Upper lobe of left lung (tissue), 6 donors: ENCODE measurements at places on chromosomes 3 and 15.

GRCh38 chr3:112308151-112308911 lies 14.3 kb upstream of the SLC9C1 start:
- peaks cover 8% of the 10 kb centered on the region for H3K4me1 ChIP-seq
- H3K27ac ChIP-seq = no peak overlapping the region
- no peak overlapping the region for H3K4me3 ChIP-seq
- no peaks in the 10 kb centered on the region for H3K36me3 ChIP-seq
- peak; percentile 85 for DNase-seq

- H3K27me3 ChIP-seq = no peaks in the 10 kb centered on the region
- H3K4me1 ChIP-seq = no peaks in the 10 kb centered on the region
- H3K4me3 ChIP-seq = no peak overlapping the region
Measured at GRCh38 chr3:159158213-159158612, 356.4 kb downstream of the MFSD1 start.

DNA sequence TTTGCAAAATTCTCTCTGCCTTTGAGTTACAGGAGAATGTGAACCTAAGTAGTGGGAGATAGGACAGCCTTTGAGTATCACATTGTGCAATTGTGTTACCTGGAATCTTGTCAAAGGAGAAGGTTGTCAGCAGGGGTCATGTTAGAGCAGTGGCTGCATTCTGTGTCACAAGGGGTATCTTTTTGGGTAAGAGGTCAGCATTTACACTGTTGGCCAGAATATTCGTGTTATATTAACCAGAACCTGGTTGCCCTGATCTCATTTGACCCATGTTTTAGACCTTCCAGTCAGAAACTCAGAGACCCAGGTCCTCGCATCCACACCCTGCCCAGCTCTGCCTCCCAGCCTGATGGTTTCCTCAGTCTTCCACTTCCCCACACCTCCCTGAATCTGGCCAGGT lies 27.3 kb downstream of the HDC start:
- H3K36me3 ChIP-seq = no peaks in the 10 kb centered on the region
- H3K27ac ChIP-seq = no peak overlapping the region
- no peaks in the 10 kb centered on the region for H3K4me1 ChIP-seq
- no peaks in the 10 kb centered on the region for H3K27me3 ChIP-seq

GRCh38 chr3:120652281-120652680 lies 29.8 kb downstream of the HGD start:
- no peaks in the 10 kb centered on the region for H3K4me1 ChIP-seq
- H3K27ac ChIP-seq = no peak overlapping the region
- H3K27me3 ChIP-seq = no peaks in the 10 kb centered on the region
- H3K36me3 ChIP-seq = no peaks in the 10 kb centered on the region

DNA sequence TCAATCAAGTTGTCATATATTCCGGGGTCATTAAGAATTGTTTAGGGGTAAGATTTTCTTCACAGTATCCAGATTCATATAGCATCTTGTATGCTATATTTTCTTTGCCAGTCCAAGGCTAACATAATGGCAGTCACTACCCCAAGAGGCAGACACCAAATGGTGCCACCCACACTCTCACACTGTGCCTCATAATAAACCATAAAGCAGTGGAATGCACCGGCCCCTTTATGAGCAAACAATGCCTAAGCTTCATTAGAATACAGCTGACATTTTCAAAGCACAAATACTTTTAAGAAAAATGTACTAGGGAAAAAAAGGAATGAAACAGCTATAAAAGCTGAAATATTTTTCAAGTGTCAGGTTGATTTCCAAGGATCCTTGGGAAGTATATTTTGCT lies 121.6 kb downstream of the TFDP2 start:
- H3K27me3 ChIP-seq = no peaks in the 10 kb centered on the region
- H3K36me3 ChIP-seq = no peaks in the 10 kb centered on the region
- peaks cover 7% of the 10 kb centered on the region for H3K4me1 ChIP-seq
- DNase-seq = no peak
- H3K4me3 ChIP-seq = peak overlapping the region; percentile 4
- peak overlapping the region; percentile 31 for H3K27ac ChIP-seq

DNA sequence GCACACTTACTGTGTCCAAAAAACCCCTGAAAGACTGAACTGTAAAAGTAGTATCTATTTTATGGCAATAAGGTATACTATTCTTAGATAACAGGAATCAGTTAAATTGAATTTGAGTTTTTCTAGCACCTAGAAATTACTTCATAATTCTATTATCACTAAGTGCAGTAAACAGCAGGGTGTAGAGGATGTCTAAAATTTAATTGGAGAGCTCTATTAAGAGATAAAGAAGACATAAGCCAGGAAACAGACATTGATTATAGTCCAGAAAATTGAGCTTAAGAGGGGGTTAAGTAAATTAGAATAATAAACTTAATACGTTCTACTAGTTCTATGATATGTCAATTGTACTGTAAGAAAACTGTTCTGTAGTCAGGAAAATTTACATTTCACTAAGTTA lies 403.5 kb upstream of the CBLB start:
- no peak for DNase-seq
- no peak overlapping the region for H3K4me3 ChIP-seq
- no peaks in the 10 kb centered on the region for H3K27me3 ChIP-seq
- no peaks in the 10 kb centered on the region for H3K4me1 ChIP-seq
- no peak overlapping the region for H3K27ac ChIP-seq

DNA sequence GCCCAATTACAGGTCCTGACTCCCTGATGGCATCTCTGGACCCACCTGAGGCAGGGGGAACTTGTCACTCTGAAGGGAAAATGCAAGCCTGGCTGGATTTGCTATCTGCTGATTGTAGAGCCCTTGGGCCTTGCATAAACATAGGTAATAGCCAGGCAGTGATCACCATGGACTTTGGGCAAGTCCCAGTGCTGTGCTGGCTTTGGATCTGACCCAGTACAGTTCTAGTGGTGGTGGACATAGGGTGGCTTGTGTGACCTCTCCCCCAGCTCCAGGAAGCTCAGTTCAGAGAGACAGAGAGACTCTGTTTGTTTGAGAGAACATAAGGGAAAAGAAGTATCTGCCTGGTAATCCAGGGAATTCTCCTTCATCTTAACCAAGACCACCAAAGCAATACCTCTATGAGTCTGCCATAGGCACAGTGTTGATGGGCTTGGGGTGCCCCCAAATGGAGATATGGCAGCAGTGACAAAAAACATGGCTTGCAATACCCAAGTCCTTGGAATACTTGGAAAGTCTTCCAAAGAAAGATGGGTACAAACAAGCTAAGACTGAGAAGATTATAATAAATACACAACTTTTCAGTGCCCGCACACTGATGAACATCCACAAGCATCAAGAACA lies 348.5 kb downstream of the PYDC2 start:
- H3K27me3 ChIP-seq = no peaks in the 10 kb centered on the region
- no peaks in the 10 kb centered on the region for H3K4me1 ChIP-seq
- no peak overlapping the region for H3K27ac ChIP-seq
- no peak for DNase-seq
- H3K36me3 ChIP-seq = no peaks in the 10 kb centered on the region

GRCh38 chr3:177039490-177040274 lies 157.6 kb downstream of the TBL1XR1 start:
- no peaks in the 10 kb centered on the region for H3K27me3 ChIP-seq
- H3K27ac ChIP-seq = no peak overlapping the region
- peaks cover 19% of the 10 kb centered on the region for H3K4me1 ChIP-seq
- no peak for DNase-seq
- peaks cover 12% of the 10 kb centered on the region for H3K36me3 ChIP-seq

GRCh38 chr3:68943753-68944500 lies 11.6 kb upstream of the TAFA4 start:
- H3K27me3 ChIP-seq = no peaks in the 10 kb centered on the region
- H3K27ac ChIP-seq = no peak overlapping the region
- DNase-seq = no peak

DNA sequence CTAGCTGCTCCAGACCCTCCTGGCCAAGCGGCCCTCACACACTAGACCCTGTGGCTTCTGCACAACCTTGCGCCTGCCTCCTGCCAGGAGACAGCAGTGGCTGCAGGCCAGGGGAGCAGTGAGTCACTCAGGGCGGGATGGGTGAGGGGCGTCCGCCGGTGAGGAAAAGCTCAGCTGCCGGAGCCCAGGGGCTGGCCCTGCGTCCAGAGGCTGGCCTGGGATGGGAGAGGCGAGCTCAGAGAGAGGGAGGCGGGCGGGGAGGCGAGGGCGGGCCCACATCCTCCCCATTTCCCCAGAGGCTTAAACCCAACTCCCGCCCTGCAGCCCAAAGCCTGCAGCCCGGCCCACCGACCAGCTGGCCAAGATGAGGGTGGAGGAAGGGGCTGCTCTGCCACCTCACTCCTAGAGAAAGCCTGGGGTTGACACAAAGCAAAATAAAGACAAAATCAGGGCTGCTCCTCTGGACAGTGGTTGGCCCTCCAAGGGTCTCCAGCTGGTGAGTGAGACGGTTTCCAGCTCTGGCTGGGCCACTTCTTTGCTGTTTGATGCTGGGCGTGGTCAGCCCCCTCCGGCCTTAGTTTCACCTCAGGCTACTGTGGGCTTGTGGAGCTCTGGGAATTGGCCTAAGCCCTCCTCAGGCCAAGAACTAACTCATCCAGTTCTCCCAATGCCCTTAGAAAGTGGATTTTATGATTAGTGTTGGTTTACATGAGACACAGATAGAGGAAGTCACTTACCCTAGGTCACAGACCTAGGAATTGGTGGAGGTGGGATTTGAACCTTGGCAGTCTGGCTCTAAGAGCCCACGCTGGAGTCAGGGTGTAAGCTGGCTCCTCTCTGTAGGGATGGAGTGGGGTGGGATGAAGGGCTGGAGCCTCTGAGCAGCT lies 50.6 kb downstream of the IQSEC1 start:
- no peak overlapping the region for H3K27ac ChIP-seq
- DNase-seq = peak; percentile 87
- H3K27me3 ChIP-seq = no peaks in the 10 kb centered on the region
- H3K4me1 ChIP-seq = peaks cover 26% of the 10 kb centered on the region
- peak overlapping the region; percentile 14 for H3K4me3 ChIP-seq
- no peaks in the 10 kb centered on the region for H3K36me3 ChIP-seq

GRCh38 chr3:25678581-25678980 lies 13.9 kb upstream of the TOP2B start:
- H3K36me3 ChIP-seq = no peaks in the 10 kb centered on the region
- no peak overlapping the region for H3K4me3 ChIP-seq
- no peaks in the 10 kb centered on the region for H3K4me1 ChIP-seq
- H3K27ac ChIP-seq = no peak overlapping the region
- no peaks in the 10 kb centered on the region for H3K27me3 ChIP-seq

- H3K4me3 ChIP-seq = no peak overlapping the region
- H3K27ac ChIP-seq = no peak overlapping the region
- H3K36me3 ChIP-seq = no peaks in the 10 kb centered on the region
- no peaks in the 10 kb centered on the region for H3K27me3 ChIP-seq
- DNase-seq = no peak
Measured at GRCh38 chr3:191176038-191176785, 22.8 kb upstream of the OSTN start.

- DNase-seq = peak; percentile 59
- peak overlapping the region; percentile 26 for H3K27ac ChIP-seq
- no peak overlapping the region for H3K4me3 ChIP-seq
- H3K36me3 ChIP-seq = no peaks in the 10 kb centered on the region
- no peaks in the 10 kb centered on the region for H3K4me1 ChIP-seq
- no peaks in the 10 kb centered on the region for H3K27me3 ChIP-seq
Measured at GRCh38 chr3:141331377-141332318, 36.7 kb upstream of the ZBTB38 start.

GRCh38 chr3:159640225-159640624 lies 348.4 kb upstream of the IL12A start:
- no peaks in the 10 kb centered on the region for H3K4me1 ChIP-seq
- H3K27me3 ChIP-seq = no peaks in the 10 kb centered on the region
- H3K36me3 ChIP-seq = no peaks in the 10 kb centered on the region
- no peak for DNase-seq

DNA sequence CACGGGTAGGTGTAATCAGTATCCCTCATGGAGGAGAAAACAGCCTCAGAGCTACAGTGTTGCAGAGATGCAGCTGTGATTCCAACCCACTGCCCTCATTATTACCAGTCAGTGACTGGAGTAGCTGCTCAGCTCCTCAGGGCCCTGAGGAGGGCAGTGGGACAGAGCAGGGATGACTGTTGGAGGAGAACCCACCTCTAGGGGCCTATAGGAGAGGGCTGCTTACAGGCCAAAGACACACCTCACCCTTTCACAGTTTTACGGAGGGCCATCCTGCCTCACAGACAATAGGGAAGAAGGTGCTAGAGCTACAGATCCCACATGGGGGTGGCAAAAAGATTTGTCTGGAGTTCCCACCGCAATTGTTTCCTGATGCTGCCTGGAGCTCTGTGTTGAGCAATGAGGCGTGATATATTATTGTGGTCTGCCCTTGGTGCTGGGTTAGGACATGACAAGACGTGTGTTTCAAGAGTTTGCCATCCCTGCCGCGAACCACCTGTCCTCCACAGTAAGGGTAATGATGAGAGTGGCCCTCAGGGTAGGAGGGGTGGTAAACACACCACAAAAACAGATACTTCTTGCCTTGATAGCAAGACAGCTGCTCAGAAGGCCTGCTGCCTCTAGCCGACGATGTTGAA lies 140.5 kb upstream of the TPM1 start:
- H3K36me3 ChIP-seq = no peaks in the 10 kb centered on the region
- H3K27me3 ChIP-seq = no peaks in the 10 kb centered on the region
- no peak overlapping the region for H3K4me3 ChIP-seq
- peaks cover 4% of the 10 kb centered on the region for H3K4me1 ChIP-seq

GRCh38 chr3:71684757-71685386 lies 40.3 kb downstream of the EIF4E3 start:
- DNase-seq = no peak
- H3K4me3 ChIP-seq = no peak overlapping the region
- peaks cover 44% of the 10 kb centered on the region for H3K4me1 ChIP-seq
- H3K36me3 ChIP-seq = no peaks in the 10 kb centered on the region

DNA sequence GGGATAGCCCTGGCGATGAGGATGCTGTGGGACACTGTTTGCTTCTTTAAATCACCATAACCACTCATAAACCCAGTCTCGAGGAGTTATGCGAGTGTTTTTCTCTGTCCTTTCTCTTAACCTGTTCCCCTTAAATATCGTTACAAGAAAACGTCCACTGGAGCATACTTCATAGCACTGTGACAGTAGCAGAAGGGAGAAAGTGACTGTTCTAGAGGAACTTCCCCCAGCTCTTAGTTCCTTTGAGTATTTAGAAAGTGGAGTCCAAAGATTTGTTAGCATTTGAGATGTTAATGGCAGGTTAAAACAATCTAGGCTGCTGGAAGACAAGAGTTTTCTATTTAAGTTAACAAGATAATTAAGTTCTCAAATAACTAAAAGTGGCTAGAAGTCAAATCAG lies 142.0 kb downstream of the GADL1 start:
- H3K27ac ChIP-seq = no peak overlapping the region
- no peak for DNase-seq
- no peaks in the 10 kb centered on the region for H3K36me3 ChIP-seq
- no peaks in the 10 kb centered on the region for H3K4me1 ChIP-seq
- no peaks in the 10 kb centered on the region for H3K27me3 ChIP-seq

DNA sequence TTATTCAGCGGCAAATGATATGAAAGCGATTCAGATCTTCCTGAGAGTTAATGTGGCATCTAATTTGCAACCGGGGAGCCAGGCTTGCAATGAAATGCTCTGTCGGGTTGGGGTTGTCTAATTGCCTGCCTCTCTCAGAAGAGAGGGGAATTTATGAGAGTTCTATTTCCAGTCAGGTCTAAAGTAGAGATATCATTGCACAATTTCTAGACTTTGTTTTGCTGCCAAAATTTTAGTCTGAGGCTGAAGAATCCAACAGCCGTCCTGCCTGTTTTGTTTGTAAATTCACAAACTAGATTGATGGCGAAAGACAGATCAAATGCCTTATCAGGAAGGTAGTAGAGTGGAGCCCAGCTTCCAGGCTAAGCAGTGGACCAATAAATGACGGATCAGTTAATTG lies 610 bp downstream of the LIPC start:
- no peak for DNase-seq
- no peaks in the 10 kb centered on the region for H3K36me3 ChIP-seq
- no peak overlapping the region for H3K4me3 ChIP-seq
- H3K27ac ChIP-seq = no peak overlapping the region
- H3K27me3 ChIP-seq = no peaks in the 10 kb centered on the region
